ENCODE measurements at places on chromosomes 7 and 10.
A peak's percentile ranks its signal among the peaks of the same experiment; 100 is the strongest.

DNA sequence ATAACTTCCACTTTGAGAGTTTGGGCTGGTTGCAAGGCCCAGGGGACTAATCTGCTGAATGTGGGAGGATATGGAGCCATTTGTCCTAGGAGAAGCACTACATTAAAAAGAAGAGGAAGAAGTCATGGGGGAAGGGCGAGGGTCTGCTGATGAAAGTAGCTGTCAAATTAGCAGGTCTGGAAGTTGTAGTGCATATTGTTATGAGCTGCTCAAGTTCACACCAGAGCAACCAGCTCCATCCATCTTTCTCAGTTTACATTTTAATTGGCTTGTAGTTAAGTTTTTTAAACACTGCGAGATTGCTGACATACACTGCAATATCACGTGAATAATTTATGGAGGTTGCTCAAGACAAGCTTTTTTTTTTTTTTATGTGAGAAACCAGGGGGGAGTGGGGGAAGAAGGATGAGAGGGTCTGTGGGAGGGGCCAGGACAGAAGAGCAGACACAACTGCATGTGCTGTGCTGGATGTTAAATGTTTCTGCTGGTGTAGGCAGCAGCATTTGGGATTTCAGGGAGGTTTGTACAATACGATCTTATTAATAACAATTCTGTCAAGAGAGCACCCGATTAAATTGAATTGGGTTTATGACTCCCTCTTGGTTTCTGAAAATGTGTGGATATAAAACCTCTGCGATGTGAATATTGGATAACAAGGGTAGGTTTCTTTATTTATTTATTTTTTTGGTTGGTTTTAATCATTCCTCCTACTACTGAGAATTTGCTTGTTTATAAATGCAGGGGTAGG lies 759.0 kb upstream of the GALNT17 start:
- DNase-seq: no peak

GRCh38 chr7:6272481-6273323 lies at the start of gene CYTH3:
TSS of gene CYTH3 (minus strand) at chr7:6272624. CDS start at chr7:6272507, 117 bp downstream.
- DNase-seq: peak; percentile 97

- no peak for DNase-seq
Observed at GRCh38 chr10:49419005-49419404, 23.1 kb upstream of the DRGX start.

- no peak for DNase-seq
Observed at GRCh38 chr7:80760292-80760691, 121.8 kb downstream of the CD36 start.

- no peak for DNase-seq
Observed at GRCh38 chr10:234708-235406, 99.6 kb downstream of the ZMYND11 start.

DNA sequence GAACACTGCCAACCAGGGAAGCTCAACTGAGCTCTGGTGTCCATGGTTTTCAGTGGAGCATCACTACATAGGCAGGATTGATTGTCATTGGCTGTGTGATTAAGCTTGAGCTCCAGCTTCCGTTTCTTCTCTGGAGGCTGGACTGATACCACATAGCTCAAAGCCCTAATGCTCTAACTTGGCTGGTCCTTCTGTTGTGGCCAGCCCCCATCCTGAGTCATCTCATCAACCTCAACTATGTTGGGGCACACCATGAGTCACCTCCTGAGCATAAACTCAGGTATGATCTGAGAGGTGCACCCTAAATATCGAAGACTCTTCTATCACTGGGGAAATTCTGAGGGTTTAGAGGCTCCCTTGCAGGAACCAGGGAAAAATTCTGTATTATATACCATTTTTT lies 114.5 kb upstream of the INHBA start:
- no peak for DNase-seq

DNA sequence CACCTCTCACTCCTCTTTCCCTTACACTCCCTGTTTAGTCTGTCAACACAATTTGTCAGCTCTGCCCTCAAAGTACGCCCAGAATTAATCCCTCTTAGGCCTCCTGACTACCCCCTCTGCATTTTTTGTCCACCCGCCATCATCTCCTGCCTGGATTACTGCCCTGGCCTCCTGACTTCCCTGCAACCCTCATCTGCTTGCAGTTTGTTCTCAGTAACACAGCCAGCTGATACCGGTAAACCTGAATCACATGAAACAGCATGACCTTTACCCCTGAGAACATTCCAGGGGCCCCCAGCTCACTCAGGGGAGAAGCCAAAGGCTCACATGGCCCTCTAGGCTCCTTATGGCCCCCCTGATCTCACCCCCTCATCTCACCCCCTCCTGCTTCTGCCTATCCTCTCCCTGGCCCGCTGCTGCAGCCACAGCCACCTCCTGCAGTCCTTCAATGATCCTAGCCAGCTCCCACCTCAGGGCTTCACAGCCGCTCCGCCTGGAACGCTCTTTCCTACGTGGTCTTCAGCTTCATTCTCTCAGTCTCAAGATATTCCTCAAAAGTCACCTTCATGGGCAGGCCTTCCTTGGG lies 8.9 kb downstream of the C10orf53 start:
- no peak for DNase-seq

GRCh38 chr10:73597346-73597745 lies 6.2 kb upstream of the USP54 start:
- no peak for DNase-seq

DNA sequence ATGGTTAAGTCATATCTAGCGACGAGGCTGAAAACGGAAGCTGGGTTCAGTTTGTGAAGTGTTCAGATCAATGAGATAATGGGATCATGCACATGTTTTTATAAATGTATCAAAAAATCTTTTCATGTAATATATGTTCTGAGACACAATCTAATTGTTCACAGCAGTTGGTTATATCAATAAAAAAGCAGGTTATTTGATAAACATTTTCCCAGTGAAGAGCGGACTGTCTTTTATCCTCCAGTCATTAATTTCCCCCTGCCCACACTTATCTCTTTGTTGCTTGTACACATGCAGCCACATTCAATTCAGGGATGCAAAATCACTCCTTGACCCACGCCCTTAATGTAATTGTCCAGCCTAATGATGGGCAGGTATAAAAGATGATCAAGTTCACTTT lies 563.1 kb downstream of the INHBA start:
- no peak for DNase-seq

GRCh38 chr7:46355331-46355730 lies 434.3 kb upstream of the IGFBP3 start:
- DNase-seq: no peak

DNA sequence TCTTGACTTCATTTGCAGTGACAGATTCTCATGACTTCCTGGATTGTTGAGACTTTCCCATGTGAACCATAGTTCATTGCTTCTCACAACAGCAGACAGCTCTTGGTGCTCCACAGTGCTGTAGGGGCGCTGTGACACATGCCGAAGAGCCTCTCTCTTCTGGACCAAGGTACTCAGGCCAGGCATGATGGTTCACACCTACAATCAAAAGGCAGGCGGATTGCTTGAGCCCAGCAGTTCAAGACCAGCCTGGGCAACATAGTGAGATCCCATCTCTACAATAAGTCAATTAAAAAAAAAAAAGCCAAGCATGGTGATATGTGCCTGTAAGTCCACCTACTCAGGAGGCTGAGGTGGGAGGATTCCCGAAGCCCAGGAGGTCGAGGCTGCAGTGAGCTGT lies 354.5 kb downstream of the GALNT17 start:
- no peak for DNase-seq

- DNase-seq: no peak
Observed at GRCh38 chr10:100697070-100697469, 48.3 kb upstream of the PAX2 start.

DNA sequence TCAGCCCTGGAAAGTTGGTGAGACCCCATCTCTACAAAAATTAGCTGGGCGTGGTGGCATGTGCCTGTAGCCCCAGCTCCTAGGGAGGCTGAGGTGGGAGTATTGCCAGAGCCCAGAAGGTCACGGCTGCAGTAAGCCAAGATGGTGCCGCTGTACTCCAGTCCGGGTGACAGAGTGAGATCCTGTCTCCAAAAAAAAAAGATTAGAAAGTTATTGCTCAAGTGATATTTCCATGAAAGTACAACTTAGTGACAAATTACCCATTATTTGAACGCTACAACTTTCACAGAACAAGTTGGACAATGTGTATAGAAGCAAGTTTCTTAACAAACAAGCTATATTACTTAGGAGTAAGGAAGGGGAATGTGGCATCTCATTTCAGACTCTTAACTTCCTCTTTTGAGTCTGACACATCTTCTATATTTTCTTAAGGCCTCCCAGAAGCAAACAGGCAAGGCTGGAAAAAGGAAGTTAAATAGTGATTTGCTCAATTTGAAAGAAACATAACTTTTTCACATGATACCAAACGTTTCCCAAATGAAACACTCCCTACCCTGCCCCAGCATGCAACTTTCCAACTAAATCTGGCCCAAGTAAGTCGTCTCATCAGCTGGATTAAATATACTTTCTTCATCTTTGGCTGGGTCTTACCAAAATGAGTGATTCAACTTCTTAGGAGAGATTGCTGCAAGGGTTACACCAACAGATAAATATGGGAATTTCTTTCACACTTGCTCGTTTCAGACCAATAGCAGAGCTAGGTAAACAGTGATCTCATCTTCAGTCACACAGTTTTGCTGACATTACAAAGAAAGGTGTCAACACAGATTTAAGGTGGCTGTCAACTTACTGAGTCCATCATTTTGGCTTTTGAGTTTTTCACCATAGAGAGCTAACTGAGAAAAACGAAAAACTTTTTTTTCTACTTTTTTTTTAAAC lies 66.3 kb upstream of the KLF6 start:
- DNase-seq: no peak

Data from GM12892 (cell line).